ENCODE measurements at places on chromosomes 6 and 20.

GRCh38 chr20:35525639-35526038 lies 3.8 kb downstream of the C20orf173 start:
- DNase-seq, result no peak

DNA sequence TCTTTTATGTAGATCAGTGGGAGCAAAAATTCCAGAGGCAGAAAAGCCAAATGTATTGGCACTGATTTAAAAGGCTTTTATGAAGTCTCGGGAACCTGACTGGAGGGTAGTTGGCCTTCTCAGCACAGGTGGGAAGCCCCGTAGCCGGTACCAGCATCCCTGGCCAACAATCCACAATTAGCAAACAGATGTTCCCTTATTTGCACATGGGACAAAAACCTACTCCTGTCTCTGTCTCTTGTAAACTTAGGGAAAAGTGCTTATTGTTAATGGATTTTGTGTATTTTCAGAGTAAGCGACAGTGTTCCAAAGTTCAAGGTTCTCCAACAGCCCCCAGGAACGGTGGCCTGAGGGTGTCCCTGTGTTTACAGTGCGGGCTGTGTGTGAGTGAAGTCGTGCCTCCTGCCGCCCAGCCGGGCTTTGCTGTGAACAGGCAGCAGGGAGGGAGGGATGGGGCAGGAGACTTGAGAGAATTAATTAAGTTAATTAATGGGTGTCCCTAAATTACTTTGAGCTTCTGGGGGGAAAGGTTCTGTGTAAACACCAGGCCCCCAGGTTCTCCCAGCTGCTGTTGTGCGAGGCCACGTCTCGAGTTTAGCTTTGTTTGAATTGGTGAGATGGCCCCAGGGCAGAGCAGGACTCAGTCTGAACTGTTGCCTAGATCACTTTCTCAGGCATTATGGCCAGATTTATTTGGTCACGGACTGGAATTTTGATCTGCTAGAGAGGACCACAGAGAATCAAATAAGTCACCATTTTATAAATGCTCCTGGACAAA lies 3.9 kb downstream of the SYNJ2 start:
- no peak for DNase-seq

DNA sequence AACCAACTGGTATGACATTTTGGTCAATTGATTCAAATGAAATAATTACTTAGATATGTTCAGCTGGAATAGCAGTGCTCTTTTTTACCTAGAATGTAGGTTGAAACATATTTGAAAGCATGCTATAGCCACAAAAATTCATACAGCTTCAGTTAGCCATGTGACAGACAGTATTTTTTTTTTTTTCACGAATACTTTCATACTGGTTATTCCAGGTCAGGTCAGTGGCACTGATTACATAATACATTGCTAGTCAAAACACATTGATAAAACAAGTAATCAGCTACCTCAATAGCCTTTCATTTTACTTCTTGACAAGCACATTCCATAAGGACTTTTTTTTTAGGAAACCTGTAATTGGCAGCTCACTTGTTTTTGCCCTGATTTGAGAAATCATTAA lies 222.6 kb downstream of the EYA4 start:
- DNase-seq, result no peak

GRCh38 chr6:126076992-126077664 lies 90.8 kb downstream of the TRMT11 start:
- no peak for DNase-seq

- no peak for DNase-seq
These were observed 921.8 kb upstream of the EPHA7 start for GRCh38 chr6:94341173-94341572.

- no peak for DNase-seq
These were observed 898 bp downstream of the LAMA4 start for GRCh38 chr6:112253498-112253840.

DNA sequence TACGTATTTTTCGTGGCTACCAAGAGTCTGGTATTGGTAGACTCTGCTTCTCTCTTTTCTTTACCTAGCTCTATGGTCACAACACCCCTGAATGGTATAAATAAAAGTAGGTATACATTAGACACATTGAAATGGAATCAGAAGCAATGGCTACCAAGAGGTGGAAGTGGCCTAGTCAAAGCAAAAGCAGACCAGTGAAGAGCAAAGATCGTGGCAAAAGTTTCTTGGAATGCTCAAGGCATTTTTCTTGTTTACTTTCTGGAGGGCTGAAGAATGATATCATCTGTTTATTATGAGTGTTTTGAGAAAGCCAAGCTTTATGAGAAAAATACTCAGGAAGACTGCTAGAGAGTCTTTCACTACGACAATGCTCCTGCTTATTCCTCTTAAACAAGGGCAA lies 28.6 kb upstream of the MOCS1 start:
- no peak for DNase-seq

- no peak for DNase-seq
These were observed 84.4 kb downstream of the SAMD3 start for GRCh38 chr6:130138116-130138908.
